ENCODE measurements at places on chromosomes 2 and 18.

- no peak for DNase-seq
Observed at GRCh38 chr18:36728345-36728744, 100.5 kb downstream of the TPGS2 start.

GRCh38 chr2:241304039-241304670 is 11.3 kb downstream of the HDLBP start:
- DNase-seq, result no peak

DNA sequence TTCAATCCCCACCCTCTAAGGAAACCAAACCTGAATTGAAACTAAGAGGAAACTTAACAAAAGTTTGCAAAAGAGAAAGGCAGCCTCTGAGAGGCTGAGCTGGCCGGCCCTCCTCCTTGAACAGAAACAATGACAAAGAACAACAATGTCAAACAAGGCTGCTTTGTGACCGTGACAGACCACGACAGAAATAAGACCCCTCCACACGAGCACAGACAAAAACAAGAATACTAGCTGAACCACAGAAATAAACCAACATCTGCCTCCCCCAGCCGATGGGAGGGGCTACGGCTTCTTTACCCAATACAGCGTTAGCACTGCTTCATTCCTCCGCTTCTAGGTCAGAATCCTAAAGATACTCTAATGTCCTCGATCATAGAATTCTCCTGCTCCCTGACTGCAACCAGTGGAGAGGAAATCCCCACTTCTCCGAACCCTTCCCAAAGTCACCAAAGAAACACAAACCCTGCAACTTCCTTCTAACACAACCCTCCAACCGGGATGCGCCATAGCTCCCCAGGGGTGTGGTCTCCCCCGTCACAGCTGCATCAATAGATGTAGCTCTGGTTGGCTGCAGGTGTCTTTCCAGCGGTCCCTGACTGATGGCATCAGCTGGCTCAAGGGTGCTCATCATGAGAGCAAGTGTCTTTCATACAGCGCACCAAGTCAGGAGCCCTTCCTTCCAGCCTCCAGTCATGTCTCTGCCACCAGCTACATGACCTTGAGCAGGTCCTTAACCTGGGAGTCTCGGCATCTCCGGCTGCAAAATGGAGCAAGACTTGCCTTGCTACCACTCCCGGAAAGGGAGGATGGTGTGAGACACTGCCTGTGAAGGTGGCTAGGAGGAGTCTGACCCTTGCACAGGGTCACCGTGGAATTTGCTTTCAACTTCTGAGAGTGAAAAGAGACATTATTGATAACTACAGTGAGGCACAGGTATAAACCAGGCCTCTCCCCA is 198.6 kb downstream of the HAUS1 start:
- no peak for DNase-seq

DNA sequence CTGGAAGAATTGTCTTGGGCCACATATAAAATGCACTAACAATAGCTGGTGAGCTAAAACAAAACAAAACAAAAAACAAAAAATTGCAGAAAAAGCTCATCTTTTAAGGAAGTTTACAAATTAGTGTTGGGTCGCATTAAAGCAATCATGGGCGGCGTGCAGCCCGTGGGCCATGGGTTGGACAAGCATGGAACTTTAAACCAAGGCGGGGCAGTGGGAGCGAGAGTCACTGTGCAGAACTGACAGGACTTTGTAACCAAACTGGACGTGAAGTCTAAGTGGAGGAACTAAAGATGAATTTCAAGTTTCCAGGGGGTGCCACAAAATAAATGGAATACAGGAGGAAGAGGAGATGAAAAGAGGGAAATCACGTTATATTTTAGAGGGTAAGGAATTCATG is 80.7 kb downstream of the PSMG2 start:
- no peak for DNase-seq

- DNase-seq, result peak; percentile 69
Observed at GRCh38 chr2:217789003-217789735, 213.6 kb downstream of the TNS1 start.

GRCh38 chr2:200725596-200725995 is 86.1 kb upstream of the BZW1 start:
- no peak for DNase-seq

DNA sequence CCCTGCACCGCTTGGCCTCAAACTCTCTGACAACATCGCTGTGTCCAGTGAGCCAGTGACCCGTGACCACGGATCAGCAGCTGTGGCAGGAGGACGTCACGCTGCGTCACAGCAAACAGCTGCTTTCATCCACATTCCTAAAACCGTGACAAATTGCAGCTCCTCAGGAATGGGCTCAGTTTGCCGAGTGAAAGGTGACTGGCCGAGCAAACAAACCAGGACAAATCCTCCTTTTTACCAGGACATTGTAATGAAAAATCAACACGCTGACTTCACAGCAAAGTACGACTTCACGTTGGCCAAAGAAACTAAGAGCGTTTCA is 57.6 kb downstream of the PXDN start:
- no peak for DNase-seq

GRCh38 chr2:119680457-119681202 is 1.6 kb downstream of the TMEM177 start:
- no peak for DNase-seq

DNA sequence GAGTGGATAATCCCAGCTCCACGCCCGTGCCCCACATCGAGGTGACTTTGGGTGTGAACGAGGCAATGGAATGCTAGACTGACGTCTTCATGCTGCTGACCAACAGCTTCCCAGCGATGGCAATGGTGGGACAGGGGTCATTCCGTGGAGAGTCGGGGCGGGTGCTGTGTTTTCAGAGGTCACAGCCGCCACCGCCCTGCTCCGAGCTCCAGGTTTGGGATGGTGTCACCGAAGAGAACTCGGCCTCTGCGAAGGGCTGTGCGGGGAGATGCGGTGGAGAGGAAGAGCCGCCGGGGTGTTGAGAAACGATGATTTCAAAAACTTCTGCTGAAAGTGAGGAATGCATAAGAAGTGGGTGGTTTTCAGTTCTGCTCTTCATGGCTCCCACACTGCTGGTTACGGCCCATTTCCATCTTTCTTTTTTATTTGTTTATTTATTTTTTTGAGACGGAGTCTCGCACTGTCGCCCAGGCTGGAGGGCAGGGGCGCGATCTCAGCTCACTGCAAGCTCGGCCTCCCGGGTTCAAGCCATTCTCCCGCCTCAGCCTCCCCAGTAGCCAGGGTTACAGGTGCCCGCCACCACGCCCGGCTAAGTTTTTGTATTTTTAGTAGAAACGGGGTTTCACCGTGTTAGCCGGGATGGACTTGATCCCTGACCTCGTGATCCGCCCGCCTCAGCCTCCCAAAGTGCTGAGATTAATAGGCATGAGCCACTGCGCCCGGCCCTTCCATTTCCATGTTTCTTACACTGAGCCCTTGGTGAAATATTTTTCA is 142.6 kb downstream of the RTP5 start:
- no peak for DNase-seq

GRCh38 chr18:49051311-49051967 is 100.7 kb upstream of the SMAD7 start:
- DNase-seq, result no peak

GRCh38 chr2:220503431-220503830 is 876.0 kb downstream of the SLC4A3 start:
- DNase-seq, result no peak

DNA sequence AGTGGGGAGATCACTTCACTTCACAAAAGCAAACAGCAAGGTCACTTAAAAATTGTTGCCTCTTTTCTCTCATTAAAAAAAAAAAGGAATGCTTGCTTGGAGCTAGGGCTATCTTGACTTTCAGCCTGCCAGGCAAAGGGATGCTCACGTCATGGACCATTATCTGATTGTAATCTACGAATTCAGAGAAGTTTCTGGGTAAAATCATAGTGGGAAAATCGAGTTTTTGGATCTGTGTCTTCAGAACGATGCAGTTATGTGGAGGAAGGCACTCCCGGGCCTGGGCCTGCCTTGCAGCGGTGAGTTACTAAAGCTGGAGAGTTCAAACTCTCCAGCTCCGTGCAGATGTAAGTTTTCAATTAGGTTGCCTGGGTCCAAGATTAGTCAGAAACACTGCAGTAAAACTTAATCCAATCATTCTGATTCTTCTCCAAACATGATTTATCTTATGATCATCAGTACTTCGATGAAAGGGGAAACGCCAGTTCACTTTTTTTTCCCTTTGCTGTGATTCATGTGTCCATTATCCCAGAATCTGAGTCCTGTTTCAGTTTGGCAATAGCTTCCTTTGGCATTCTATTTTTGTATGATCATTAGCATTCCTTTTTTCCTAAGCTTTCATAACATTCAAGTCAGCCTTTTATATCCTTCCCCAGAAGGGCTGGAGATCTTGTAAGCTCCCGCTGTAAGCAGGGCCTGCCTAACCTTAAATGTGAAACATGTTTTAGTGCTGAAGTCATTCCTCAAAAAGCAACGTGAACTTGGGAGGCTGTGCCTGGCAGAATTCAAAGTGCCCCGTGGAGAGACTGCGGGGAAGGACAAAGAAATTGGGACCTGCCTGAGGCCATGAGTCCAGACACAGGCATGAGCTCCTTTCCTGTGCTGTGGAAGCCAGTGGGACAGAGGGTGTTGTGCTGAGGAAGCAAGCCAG is 119.3 kb upstream of the TWIST2 start:
- no peak for DNase-seq

DNA sequence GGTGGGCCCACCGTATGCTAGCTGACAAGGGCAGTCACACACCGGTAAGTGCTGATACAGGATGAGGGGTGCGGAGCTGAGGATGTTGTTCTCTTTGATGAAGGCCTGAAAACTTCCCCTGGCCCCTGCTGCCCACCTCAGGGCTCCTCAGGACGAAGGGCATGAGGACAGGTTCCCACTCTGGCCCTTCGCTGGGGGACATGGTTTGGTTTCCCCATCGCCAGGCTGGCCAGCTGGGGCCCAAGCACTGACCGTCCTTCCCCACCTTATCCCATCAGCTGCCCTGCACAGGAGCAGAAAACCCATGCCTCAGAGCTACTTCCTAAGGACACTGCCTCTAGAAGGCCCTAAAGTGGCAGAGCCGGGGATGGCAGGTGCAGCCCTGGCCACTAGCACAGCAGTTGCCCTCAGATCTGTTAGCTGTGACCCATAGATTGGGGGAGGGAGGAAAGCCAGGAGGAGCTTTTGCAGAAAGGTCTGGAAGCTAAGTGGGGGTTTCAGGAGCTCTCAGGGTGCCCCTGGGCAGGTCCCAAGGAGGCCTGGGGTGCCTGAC is 66.5 kb downstream of the TFCP2L1 start:
- no peak for DNase-seq

DNA sequence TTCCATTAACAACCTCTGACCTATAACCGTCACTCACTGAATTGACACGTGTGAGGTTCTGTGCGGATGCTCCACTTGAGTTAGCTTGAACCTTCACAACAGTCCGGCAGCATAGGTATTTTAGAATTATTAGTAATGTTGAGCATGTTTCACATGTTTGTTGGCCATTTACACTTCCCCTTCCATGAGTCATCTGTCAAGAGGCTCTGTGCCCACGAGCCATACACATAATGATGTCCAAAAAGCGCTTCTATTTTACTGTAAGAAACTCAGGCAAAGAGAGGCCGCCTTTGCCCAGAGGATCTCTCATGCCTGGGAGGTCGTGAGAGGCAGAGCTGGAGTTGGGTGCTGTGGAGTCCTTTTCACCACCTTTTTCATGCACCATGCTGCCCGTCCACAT is 28.9 kb upstream of the TMEM214 start:
- no peak for DNase-seq

DNA sequence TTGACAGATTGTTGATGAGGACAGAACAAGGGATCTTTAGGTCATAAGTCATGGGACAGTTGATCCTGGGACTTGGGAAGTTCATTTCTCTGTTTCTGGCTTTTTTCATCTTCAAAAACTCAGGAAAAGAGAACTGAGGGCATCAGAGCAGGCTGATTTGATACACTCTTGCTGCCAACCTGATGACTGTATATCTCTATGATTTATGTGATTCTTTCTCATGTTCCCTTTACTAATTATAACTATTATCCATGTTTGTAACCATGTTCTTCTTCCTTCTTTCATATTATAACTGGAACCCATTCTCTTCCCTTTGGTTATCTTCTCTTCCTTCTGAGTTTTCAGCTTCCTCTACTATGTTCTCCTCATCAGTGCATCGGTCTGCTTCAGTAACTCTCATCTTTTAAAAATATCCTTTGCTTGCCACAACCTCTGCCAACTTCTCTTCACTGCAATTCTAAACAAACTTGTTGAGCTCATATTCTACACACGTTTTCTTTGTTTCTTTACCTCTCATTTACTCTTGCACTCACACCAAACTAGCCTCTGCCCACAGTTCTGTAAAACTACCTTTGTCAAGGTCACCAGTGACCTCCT is 13.5 kb downstream of the RASGRP3 start:
- no peak for DNase-seq
